ENCODE measurements at places on chromosomes 12 and 14.
A peak's percentile ranks its signal among the peaks of the same experiment; 100 is the strongest.

DNA sequence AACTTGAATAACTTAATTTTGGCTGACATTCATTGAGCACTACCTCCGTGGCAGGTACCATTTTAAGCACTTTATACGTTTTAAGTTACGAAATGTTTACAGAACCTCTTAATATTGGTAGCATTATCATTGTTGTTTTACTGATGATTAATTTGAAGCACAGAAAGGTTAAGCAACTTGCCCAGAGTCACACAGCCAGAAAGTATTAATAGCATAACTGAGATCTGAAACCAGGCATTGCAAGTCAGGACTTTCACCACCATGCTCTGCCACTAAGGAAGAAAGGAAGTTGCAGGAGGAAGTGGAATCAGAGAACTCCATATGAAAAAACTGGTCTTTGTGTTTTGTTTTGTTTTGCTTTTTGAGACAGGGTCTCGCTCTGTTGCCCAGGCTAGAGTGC is 28.2 kb upstream of the BCAT1 start:
- DNase-seq = no peak

- no peak for DNase-seq
Measured at GRCh38 chr12:39613525-39613924, 6.1 kb downstream of the ABCD2 start.

GRCh38 chr12:115828168-115828567 is 449.3 kb downstream of the MED13L start:
- DNase-seq = no peak

GRCh38 chr12:16063726-16064125 is 152.6 kb downstream of the DERA start:
- no peak for DNase-seq

DNA sequence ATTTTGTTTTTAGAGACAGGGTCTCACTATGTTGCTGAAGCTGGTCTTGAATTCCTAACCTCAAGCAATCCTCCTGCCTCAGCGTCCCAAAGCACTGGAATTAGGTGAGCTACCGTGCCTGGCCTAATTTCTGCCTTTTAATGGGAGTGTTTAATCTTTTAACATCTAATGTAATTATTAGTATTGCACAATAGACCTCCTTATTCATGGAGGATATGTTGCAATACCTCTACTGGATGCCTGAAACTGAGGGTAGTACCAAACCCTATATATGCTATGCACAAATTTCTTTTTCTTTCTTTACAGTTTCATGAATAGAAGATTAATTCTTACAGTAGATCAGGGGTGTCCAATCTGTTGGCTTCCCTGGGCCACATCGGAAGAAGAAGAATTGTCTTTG is 47.8 kb downstream of the MYRFL start:
- DNase-seq = no peak

DNA sequence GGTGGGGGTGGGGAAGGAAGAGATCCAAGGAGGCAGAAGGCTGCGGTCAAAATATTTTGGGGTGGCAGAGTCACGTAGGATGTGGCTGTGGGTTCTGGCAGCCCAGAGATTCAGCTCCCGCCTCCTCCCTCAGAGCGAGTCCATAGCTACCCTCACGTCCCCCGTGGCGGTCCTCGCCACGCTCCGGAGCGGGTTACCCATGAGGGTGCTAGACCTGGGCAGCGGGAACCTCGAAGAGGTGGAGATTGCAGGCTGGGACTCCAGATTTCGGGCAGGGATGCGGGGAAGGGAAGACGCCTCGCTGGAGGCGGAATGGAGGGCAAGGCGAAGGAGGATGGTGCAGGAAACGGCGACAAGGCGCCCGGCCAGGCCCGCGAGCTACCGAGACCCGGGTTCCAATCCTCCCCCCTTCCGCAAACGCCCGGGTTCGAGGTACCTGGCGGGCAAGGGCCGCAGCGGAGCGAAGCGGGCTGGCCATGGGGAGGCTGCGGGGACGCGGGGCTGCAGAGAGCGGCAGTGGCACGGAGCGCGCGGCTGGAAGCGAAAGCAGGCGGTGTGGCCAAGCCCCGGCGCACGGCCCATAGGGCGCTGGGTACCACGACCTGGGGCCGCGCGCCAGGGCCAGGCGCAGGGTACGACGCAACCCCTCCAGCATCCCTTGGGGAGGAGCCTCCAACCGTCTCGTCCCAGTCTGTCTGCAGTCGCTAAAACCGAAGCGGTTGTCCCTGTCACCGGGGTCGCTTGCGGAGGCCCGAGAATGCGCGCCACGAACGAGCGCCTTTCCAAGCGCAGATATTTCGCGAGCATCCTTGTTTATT is 46.2 kb downstream of the BCAT1 start:
- no peak for DNase-seq

GRCh38 chr14:23829736-23830471 is 123.7 kb upstream of the DHRS4 start:
- peak; percentile 97 for DNase-seq

DNA sequence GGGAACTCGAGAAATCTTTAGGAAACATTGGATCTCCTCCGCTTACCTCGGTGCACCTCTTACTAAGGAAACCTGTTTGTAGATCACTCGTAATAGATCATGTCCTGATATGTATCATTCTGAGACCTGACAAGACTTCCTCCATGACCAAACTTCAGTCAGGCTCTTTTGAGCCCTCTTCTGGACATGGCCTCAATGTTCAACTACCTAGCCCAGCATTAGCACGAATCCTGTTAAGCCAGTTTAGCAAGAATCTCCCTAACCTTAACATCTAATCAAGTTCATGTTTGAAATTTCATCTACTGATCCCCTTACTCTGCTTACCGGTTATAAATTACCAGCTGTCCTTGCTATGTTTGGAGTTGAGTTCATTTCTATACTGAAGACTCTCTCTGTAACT is 713.9 kb upstream of the USP15 start:
- DNase-seq = peak; percentile 28

DNA sequence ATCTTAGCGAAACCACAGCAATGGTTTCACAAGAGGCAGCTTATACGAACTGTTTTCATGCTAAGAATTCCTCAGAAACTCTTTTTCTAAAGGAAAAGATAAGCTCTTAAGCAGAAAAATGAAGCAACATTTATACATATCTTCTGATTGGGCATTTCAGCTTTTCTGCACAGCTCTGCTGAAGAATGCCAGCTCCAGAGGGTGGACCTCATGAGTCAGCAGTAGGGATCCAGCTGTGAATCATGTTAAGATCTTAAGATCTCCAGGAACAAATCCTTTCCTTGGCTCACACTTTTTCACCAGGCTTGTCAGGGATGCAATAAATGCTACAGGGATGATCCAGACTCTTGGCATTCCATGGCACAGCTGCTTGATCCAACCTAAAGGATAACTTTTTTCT is 477.1 kb upstream of the CCDC196 start:
- peak; percentile 45 for DNase-seq

DNA sequence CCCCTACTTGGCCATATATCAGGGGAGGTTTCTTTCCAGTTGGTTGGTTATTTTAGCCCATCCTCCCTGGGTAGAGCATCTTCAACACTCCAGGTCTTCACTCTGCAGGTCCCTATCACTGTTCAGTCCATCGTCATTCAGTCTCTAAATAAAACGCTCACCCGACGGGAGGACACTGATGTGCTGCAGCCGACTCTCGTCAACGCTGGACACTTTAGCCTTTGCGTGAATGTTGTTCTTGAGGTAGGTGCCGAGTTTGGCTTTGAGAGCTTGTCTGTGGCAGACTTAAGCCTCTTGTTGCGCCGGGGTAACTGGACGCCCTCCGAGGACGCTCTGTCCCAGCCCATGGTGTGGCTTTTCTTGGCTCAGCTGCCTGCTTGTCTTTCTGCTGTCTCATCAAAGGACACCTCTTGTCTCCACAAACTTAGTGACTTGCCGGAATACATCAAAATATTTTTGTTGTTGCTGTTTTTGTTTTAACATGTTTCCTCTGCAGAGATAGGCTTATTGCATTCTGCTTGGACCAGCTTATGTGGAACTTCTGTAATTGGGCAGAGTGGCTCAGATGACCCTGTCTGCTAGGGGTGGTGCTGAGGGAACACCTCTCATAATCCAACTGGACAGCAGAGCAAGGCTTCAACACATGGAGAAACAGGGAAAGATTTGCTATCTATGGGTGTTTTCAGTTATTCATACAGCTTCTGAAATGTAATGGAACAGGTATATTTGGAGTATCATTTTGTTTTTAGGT is 26.5 kb downstream of the TCTN1 start:
- DNase-seq = no peak

- DNase-seq = no peak
Measured at GRCh38 chr14:51564986-51565604, 86.6 kb upstream of the FRMD6 start.

DNA sequence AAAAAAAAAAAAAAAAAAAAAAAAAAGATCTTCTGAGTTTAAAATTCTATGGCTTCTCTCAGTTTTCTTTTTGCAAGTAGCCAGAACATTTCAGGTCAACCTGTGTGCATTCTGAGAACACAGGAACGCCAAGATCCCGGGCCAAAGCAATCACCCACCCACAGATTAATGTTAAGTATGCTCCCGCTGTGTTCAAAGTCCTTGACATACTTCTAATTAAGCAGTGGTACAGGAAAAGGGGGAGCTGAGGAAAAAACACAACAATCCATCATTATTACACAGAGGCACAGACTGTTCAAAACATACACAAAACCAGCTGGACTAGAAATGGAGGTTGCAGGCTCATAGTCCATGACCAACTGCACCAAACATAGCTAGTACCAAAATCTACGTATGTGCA is 2.8 kb downstream of the FBXO21 start:
- no peak for DNase-seq

- no peak for DNase-seq
Measured at GRCh38 chr12:8692573-8692972, 5.2 kb upstream of the RIMKLB start.

GRCh38 chr12:57732270-57732669 is 6.3 kb downstream of the AGAP2 start:
- DNase-seq = no peak

DNA sequence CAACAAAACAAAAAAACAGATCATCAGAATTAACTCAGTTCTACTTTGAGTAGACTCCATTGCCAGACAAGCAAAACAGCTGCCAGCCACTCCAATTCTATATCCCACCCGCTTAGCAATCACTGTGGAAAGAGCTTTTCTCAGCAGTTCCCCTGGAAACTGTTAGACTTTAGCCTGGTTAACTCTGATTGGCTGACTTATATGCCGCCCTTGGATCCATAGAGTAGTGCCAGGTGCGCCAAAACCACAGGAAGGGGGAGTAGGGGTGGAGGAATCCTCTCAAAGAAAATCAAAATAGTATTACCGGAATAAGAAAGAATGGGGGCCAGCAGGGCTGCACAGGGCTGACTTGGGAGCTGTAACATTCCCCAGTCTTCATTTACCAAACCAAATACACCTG is 5.4 kb upstream of the EML5 start:
- no peak for DNase-seq

DNA sequence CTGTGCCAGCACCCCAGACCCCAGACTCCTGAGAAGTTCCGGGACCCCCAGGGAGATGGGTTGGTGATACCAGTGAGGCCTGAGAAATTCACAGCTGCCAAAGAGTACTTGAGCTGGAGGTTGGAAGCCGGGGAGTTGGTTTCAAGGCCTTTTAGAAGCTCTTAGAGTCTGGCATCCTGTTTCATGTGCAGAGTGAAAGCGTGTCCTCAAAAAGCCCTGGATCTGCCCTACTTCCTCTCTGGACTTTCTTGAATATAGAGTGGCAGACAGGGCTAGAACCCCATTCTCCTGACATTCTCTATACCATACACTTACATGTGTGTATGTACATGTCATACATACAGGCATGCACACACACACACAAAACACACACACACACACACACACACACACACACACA is 31.3 kb upstream of the PPM1A start:
- DNase-seq = no peak

GRCh38 chr14:59484639-59485175 is 390 bp downstream of the JKAMP start:
- peak; percentile 54 for DNase-seq

DNA sequence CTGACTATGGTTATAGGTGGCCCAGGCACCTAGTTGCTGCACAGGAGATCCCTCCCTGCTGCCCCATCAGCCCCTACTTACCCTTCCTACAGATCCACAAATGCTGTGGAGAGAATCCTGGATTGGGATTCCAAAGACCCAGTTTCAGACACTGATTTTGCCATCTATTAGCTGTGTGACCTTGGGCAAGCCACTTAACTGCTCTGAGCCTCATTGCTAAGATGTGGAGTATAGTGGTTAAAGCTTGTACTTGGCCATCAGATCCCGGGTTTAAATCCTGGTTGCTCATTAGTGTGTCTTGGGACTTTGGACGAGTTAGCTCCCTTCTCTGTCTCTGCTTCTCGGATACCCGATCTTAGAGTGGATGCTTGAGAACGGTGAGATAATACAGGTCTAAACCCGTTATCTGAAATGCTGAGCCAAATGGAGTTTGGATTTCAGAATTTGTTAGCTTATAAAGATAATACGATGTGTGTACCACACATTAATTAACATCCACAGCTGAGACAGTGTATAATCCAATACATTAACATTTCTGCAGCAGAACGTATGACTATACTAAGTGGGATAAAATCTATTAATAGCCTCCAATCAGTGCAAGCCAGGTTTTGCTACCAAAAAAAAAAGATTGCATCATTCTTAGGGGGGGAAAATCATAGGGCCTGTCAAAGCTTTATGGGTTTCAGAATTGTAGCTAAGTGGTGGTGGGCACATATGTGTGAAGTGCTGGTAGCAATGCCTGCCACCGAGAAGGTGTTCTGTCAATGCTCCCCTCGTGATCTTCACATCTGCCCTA is 16.0 kb downstream of the PROX2 start:
- DNase-seq = no peak

DNA sequence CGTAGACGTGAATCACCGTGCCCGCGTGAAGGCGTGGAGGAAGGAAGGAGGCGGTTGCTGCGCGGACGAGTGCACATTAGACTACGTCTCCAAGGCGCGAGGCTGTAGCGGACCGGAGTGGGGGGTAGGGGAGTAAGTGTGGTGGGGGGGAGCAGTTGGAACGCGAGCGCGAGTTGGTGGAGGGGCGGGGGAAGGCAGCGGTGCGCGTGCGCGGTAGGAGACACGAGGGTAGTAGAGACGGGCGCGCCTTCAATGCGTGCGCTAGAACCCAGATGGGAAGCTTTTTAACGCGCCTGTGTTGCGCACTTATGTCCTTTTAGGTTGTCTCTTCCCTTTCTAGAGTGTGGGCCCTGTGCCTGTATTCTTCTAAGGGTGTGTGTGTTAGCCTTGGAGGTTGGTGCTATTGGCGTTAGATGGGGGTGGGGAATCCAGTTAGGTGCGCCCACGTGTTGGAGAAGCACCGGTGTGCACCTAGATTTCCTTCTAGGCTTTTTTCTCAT is 604 bp downstream of the EIF4B start:
- peak; percentile 86 for DNase-seq

DNA sequence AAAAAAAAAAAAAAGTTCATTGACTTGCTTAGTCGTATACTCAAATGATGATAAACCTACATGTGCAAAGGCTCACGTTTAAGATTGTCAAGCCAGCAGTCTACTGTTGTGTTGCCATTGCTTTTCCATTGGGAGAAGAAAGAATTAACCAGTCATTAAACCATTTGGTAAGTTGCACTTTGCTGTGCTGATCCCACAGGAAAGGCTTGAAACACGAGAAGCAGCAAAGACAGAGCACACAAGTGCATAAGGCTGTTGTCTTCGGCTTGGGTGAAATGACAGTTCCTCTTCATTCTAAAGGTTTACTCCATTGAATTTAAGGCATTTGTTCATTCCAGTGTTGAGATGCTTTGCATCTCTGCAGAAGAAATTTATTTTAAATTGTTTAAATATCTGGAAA is 50.1 kb downstream of the ZC3H14 start:
- no peak for DNase-seq

Data from RKO (cell line).